NCI-H2227 treated with DMSO at 0.1 percent for 48 hours (cell line): ENCODE measurements at places on chromosomes 1 and 21.

GRCh38 chr1:155688324-155689080 is at the start of gene YY1AP1:
YY1AP1 (minus strand) TSS chr1:155688774; CDS start chr1:155680436, 8,338 bp downstream.
- peak; percentile 94 for DNase-seq

GRCh38 chr1:161390559-161390858 is 22.8 kb upstream of the CFAP126 start:
- peak; percentile 67 for DNase-seq

DNA sequence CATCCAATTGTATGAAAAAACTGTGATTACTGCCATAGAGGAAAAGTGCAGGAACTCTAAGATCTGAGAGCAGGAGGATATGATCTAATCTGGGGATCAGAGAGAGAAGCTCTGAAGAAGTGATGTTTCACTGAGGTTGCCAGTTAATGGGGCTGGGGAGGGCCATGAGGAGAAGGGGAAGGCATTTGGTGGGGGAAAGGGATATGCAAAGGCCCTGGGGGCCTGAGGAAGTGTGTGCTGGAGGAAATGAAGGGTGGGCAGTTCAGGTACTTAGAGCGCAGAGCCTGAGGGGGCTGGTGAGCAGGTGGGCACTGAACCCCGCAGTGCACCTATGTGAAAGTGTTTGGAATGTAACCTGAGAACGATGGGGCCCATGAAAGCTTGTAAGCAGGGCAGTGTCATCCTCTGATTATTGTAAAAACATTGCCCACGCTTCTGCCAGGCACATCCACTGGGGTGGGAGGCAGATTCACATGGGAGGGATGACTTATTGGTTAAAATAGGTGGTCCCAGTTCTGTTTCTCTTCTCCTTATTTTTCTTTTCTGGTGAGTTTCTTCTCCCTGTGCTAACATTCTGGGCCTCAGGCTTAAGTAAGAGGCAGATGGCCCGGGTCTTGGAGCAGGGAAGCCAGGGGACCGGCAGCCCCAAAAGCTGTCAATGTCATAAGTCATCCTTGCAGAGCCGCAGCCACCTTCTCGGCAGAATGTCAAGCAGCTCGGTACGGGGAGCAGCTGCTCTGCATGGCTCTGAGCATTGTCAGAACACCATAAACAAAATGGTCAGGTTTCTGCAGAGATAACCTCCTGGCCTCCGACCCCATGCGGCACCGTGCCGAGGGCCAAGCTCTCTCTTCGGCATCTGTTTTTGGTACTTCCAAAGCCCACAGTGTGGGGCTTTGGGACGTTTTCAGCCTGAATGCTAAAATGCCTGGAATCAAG is 492.0 kb upstream of the VAMP3 start:
- no peak for DNase-seq

GRCh38 chr1:53736290-53736689 is 2.7 kb downstream of the GLIS1 start:
- no peak for DNase-seq

DNA sequence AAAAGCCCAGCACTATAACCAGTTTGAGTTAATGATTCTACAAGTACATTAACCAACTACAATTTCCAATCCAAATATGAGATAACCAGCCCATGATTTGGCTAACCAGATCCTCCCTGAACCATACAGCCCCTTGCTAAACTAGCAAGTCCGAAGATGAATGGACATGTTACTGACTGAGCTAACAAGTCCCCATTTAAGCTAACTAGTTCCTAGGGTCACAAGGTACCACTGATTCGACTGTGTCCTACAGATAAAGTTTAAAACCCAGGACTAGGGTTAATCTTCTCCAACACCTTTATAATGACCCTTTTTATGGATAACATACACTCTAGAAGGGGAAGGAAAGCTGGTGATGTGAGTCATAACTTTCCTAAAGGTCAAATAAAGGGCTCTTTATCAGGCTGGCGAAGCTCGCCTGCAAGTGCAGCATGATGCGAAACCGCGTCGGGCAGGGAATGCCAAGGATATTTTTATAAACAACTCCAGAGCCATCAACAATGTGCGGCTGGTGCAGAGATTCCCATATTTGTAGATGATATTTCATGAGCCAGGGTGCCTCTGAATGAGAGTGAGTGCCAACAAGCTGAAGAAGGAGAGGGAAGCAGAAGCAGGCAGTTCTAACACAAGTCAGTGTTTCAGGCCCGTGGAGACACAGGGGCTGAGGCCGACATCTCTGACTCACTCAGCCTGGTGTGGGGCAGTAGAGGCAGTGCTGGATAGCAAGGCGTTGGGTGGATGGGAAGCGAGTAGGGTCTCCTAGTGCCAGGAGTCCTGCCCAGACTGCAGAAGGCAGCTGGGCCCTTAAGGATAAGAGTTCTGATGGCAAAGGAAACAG is 75.6 kb upstream of the ROR1 start:
- no peak for DNase-seq
